ENCODE measurements at places on chromosomes 7 and 10.
A peak's percentile ranks its signal among the peaks of the same experiment; 100 is the strongest.

DNA sequence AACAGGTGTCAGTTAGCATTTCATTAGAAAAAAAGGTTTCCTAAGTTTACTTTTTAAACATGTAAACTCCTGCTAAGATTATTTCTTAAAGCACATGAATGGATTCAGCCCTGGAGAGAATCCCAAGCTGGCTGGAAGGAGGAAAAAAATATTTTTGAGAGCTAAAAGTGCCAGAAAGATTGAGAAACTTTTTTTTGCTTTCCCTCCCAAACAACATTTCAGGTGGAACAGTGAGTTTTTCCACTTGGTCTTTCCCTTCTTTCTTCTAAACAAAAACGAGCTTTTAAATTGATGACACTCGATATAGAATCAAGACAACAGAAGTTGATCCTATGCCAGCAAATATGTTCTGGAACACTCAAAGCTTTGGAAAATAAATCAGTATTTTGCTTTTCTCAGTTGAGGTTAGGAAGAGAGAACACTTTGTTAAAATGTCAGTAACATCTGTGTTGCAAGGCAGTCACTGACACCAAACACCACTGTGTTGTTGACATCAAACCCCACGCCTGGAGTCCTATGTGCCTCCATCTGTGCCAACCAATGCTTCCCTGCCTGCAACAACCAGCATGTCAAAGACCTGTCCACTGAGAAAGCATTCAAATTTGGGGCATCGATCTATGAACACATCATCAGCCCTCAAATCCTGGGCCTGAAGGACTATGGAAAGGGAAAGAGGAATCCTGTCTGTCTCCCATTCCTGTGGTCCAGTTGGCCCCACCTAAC is 22.9 kb upstream of the INSIG1 start:
- DNase-seq: no peak

GRCh38 chr7:2266911-2267310 is 24.9 kb downstream of the NUDT1 start:
- no peak for DNase-seq

GRCh38 chr7:148572067-148572522 is 18.5 kb upstream of the C7orf33 start:
- no peak for DNase-seq

DNA sequence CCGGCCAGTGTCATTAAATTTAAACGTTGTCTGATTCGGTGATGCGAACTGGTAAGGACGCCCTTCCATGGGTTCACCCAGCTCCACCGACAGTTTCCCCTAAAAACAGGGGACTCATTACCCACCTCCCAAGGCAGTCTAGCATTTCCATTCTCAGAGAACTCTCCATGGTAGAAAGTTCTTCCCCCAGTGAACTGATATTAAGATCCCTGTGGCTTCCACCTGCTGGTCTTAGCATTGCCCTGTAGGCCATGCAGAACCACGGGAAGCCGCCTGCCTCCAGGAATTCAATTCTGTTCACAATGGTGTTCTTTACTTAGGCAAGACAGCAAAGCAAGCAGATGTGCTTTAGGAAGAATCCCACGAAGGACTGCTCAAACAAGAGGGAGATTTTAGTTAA is 128.9 kb upstream of the NANOS1 start:
- no peak for DNase-seq

GRCh38 chr10:70267161-70267933 is 16.5 kb downstream of the NPFFR1 start:
- DNase-seq: no peak

DNA sequence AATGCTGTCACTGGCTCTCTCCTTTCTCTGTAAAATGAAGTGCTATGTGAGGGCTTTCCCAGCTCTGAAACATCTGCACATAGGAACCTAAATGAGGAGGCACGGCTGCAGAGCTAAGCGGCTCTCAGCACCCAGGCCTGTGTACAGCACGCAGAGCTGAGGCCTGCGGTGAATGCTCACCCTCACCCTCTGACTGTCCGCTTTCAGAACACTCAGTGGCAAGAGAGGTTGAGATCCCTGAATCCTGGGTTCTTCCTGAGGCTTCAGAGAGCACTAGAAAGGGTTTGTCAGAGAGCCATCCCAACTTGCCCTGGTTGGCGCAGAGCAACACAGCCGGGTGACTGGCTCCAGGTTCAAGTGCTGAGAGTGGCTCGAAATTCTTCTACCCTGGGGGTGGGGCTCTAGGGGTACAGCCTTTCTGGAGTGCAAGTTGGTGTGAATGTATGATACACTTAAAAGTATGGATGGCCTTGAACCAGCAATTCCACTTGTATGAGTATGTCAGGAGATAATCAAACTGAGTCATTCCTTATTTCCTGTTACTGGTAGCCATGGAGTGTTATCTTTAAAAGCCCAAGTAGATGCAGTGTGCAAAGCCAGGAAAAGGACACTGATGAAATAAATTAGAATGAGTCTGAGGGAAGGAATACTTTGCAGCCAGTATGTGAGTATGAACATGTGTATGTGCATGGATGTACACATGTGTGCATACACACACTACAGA is 1.7 kb upstream of the CCDC201 start:
- DNase-seq: no peak

- DNase-seq: no peak
Observed at GRCh38 chr10:19749185-19749729, 67.0 kb upstream of the PLXDC2 start.

GRCh38 chr10:5282137-5282536 is 82.6 kb upstream of the UCN3 start:
- DNase-seq: no peak

DNA sequence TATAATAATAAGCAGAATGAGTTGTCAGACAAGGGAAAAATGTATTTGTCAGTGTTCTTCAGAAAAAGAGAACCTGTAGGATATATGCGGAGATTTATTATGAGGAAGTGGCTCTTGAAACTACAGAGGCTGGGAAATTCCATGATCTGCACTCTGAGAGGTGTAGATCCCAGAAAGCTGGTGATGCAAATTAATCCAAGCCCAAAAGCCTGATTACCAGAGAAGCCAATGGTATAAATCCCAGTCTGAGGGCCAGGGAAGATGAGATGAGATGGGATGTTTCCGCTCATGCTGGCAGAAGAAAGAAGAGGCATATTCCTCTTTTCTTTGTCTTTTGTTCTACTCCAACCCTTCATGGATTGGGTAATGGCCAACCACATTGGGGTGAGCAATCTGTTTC is 732.8 kb upstream of the IGFBP3 start:
- no peak for DNase-seq

DNA sequence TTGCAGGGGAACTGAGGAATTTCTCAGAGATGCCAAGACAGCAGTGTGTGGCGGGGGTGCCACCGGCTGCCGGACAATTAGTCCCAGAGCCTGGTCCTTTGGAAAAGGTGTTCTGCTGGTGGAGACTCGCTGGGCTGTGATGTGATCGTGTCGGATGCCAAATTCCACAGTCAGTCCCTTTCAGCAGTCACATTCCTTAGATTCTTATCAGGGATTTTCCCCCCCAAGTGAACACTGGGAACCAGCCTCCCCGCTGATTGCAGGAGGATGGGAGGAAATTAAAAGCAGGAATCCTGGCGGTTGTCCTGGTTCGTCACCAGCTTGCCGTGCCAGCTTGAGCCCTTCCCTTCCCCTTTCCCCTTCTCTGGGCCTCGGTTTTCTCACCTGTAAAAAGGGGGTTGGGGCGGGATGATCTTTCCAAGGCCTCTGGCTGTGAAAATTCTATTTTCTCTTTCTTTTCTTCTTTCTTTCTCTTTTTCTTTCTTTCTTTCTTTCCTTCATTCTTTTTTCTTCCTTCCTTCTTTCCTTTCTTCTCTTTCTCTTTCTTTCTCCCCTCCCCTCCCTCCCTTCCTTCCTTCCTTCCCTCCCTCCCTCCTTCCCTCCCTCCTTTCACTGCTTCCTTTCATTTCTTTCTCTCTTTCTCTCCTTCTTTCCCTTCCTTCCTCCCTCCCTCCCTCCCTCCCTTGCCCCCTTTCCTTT is 39.6 kb downstream of the COL26A1 start:
- no peak for DNase-seq

DNA sequence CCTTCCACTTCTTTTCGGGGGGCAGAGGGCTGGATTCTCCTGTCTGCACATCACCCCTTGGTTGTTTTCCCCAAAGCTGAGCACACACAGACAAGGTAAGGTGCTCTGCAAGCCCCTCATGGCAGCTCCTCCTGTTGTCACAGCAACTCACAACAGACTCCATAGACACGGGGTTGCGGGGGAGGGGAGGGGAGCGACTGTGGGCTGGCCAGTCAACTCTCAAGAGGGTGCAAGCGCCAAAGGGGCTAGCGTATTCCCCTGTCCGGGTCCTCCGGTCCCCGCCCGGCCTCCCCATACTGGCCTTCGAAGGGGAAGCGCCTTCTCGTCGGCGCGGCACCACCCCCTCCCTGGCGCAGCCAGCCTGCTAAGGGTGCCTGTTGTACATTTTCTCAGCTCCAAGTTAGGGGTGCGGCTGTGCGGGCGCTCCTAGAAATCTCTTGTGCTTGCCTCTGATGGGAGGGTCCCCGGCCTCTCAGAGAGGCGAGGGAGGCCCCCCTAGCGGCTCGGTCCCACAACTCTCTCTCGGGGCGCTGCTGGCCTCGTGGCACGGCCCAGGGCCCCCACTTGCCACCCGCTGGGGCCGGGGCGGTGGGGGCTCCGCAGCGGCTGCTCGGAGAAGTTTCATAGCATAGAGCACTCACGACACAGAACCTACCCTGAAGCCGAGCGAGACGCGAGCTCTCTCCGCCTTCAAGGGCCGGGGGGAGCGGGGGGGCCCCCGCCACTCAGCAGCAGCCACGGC is 498 bp downstream of the RHOBTB1 start:
- no peak for DNase-seq

- DNase-seq: no peak
Observed at GRCh38 chr7:33054261-33054964, 8.2 kb downstream of the NT5C3A start.

GRCh38 chr10:15280462-15280861 is 90.6 kb downstream of the FAM171A1 start:
- DNase-seq: no peak

DNA sequence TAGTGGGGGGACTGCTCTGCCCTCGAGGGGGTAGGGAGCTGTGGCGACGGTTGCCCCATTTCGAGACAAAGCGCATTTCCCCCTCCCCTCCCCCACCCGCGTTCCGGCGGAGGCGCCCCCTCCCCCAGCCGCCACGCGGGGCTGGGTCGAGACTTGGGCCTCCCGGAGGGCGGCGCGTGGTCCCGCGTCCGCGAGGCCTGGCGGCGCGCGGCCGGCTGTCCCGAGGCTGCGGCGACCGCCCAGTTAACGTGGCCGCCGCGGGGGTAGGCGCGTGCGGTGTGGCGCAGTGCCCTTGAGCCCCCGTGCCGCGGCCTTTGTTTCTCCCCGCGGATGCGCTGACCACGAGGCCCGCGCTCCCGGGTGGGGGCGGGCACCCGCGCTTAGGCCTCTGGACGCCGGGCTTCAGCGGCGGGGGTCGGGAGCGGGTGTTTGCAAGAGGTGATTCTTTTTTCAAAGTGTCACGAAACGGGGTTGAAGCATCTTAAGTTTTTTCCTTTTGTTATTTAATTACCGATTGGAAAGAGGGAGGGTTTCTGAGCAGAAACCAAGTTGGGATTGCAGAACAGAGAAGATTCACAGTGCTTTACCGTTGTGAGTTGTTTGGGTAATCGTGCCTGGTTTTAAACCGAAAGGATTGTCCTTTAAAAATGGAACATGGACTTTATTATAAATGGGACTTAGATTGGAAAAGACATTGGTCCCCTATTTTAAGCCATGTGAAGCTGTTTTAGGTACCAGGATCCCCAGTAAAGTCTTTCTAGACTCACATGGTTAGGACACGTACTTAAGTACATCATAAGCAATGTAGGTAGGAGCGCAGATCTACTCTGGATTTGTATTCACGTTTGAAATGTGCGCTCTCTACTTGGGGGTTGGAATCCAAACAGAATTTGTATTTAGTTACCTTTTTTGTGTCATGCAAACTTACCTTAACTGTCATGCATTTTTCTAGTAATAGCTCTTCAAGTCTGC is 760 bp downstream of the CBX3 start:
- no peak for DNase-seq

GRCh38 chr7:8214244-8214824 is 47.6 kb downstream of the ICA1 start:
- DNase-seq: no peak

GRCh38 chr10:35416619-35417312 is 80.5 kb downstream of the CCNY start:
- peak; percentile 1 for DNase-seq

DNA sequence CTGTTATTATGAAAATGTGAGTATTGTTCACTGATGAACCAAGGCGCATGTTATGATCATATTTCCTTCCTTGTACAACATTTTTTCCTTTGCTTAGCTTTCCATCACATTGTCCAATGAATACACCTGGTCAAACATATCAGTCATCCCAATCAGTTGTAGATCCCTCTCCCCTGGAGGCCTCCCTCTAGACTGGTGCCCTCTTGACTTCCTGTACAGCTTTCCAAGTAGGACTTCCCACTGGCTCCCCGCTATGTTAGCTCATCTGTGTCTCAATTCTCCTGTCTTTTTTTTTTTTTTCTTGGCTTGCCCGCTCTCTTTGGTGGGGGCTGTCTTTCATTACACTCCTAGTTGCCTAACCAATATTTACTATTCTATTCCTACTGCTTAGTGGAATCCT is 214.2 kb upstream of the NPY start:
- no peak for DNase-seq

DNA sequence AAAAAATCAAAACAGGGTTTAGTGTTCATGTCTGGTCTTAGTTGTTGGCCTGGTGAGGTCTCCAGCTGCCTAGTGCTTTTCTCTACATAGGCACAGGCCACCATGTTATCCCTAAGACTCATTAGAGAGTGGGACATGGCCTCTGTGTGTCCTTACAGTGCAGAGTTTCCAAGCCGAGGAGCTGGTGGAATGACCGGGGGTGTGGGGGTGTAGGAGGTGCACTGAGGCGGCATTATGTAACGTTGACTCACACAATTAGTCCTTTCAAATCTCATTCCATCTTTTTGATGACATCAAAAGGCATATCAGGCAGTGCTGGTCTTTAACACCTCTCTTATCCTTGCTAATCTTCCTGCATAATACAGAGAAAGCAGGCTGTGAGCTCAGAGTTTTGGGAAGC is 71.3 kb downstream of the MTPN start:
- DNase-seq: no peak

GRCh38 chr7:70695795-70696083 is 436.2 kb upstream of the GALNT17 start:
- DNase-seq: no peak

DNA sequence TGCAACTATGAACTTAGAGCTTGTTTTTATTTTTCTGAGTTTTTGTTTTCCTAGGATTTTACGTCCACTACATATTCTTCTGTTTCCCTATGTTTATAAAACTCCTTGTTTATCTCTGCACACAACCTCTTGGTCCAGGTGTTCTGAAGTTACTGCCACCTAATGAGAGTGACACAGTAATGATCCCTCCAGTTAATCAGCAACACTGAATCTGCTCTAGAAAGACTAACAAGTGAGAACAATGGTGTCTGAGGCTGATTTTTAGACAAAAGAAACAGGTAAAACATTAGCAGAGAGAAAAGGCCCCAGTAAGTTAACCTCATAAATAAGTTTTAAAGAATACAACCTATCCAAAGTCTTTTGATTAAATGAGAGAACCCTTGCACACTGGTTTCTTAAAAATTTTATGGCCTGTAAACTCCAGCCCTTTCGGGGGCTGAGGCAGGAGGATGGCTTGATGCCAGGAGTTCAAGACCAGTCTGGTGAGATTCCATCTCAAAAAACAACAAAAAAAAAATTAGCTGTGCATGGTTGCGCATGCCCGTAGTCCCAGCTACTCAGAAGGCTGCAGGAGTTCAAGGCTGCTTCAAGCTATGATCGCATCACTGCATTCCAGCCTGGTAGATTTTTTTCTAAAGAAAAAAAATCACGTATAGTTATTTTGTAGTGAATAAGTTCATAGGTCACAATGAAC is 397.6 kb downstream of the MAGI2 start:
- DNase-seq: no peak
